ENCODE measurements at places on chromosomes 2 and 18.

- DNase-seq, result no peak
Measured at GRCh38 chr2:30686000-30686399, 121.2 kb downstream of the CAPN13 start.

GRCh38 chr2:36544638-36545338, 53.2 kb downstream of the FEZ2 start:
- DNase-seq, result no peak

DNA sequence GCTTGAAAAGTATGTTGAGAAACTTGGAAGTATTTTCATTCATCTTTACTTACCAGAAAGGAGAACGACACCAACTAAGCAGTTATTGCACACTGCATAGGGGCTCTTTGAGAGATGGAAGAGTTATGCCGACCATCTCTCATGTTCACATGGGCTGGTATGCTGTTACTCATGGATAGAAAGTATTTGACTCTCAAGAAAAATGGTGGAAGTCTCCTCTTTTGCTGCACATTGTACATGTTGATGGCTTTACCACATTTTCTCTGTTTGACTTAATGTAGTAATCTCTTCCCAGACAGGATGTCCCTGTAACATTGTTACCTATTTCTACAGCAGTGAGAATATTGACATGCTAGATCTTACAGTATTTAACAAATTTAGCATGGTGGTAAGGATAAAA, 23.2 kb downstream of the CAB39 start:
- DNase-seq, result no peak

DNA sequence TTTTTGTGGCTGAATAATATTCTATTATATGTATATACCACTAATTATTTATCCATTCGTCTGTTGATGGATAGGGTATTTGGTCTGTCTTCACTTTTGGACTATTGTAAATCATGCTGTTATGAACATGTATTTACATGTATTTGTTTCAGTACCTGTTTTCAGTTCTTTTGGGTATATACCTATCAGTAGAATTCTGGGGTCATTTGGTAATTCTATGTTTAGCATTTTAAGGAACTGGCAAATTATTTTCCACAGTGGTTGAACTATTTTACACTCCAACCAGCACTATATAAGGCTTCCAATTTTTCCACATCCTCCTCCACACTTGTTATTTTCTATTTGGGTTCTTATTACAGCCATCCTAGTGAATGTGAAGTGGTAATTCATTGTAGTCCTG, 12.4 kb upstream of the TANK start:
- DNase-seq, result no peak

GRCh38 chr2:188949046-188949818, 24.9 kb upstream of the COL3A1 start:
- no peak for DNase-seq

DNA sequence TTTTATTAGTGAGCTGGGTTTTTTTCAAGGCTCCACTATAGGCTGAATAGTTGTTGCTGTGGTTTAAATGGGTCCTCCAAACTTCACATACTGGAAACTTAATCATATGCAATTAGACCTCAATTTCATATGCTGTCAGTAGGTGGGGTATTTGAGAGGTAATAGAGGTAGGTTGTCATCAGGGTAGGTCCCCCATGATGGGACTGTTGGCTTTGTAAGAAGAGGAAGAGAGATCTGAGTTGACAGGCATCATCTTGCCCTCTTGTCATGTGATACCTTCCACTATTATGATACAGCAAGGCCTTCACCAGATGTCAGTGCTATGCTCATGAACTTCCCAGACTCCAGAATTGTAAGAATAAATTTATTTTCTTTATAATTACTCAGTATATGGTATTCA, 819.4 kb downstream of the LRP1B start:
- DNase-seq, result no peak

- no peak for DNase-seq
Measured at GRCh38 chr18:79911344-79912270, 39.8 kb downstream of the SLC66A2 start.

DNA sequence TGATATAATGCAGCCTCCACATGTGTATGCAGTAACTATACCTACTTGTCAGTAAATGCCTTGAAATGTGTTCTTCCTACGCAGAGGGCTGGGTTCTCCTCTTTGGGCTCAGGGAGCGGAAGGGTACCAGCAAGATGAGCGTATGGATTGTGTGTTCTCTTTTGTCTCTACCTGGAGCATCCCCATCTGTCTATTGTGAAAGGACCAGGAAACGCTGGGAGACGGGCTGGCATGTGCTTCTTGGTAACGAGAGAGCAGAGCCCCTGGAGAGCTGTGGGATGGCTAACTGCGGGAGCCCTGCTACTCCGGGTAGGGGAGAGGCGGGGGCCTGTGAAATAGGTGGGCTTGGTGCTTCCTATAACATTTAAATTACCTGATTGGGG, 80.9 kb downstream of the BCL2 start:
- no peak for DNase-seq

DNA sequence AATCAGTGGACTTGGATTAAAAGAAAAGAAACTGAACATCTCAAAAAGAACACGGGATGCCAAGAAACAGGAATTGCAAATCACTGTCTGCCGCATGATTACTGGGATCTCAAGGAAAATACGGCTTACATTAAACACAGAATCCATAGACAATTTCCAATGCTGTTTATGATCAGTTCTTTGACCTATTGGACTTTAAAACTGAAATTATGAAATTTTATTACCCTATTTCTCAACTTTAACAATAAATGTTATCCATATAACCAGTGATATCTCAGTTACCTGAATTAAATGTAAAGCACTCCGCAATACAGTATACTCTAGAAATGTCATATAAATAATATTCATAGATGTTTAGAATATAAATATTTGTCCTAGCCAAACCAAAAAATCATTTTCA, 1556.9 kb upstream of the NXPH2 start:
- no peak for DNase-seq

- no peak for DNase-seq
Measured at GRCh38 chr2:175832866-175833265, 169.2 kb downstream of the LNPK start.

DNA sequence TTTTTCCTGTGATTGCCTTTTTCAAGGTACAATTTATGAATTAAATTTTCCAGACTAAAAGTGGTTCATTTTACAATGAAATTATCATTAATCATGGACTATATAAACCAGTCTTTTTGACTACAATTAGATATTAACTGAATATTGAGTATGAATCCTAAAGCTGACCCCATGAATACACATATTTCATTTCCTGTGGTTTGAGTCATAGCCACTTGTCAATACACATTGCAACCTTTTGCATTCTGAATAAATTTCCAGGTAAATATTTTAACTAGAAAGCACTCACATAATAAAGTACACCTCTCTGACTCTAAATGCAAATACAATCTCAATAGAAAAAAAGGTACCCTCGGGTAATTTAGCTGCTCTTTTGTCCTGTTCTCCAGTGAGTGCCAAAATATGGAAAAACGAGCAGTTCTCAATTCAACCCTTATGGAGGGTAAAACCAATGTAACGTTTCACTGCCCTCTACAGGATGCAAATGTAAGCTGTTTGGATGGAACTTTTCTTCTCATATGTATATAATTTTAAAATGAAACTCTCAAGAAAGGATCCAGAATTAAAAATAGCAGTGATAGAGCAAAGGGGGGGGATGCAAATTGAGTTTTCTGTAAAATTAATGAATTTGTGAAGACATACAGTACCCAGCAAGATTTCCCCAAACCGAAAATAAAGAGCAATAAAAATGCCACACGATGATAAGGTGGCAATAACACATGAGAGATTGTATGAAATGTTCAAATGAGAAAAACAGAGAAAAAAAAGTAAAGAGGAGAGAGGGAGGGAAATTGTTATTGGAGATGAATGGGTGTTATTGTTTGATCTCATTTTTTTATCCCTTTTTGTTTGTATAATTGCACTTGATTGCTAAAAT, 1795.7 kb upstream of the PIK3C3 start:
- DNase-seq, result no peak

DNA sequence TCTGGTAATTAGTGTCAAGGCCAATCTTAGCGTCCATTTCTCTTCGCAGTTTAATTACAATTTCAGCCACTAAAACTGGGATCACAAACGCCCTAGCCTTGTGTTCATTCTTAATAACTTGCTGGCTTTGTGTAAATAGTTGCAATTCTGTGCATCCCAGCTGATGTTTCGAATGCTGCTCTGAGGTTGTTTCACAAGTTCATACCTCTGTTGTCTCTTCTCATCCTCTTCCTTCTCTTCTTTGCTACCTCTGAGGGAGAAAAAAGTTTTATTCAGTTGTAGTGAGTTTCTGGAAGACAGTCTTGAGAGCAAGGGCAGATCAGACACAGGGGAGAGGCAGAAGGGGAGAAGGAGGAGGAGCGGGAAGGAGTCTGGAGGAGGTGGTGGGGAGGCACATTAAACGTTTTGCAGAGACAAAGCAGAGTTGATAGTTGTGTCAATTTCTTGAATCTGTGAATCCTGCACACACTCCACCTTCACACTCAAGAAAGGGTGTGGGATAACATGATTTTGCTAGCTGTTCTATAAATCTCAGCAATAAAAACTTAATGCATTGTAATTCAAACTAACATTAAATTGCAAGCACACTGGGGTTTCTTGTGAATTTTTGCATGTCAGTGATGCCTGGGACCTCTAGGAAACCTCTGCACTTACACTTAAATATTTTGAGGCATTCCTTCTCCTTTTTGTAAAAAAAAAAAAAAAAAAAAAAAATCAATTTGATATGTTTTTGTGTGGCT, 6.8 kb downstream of the MEIS1 start:
- DNase-seq, result no peak

DNA sequence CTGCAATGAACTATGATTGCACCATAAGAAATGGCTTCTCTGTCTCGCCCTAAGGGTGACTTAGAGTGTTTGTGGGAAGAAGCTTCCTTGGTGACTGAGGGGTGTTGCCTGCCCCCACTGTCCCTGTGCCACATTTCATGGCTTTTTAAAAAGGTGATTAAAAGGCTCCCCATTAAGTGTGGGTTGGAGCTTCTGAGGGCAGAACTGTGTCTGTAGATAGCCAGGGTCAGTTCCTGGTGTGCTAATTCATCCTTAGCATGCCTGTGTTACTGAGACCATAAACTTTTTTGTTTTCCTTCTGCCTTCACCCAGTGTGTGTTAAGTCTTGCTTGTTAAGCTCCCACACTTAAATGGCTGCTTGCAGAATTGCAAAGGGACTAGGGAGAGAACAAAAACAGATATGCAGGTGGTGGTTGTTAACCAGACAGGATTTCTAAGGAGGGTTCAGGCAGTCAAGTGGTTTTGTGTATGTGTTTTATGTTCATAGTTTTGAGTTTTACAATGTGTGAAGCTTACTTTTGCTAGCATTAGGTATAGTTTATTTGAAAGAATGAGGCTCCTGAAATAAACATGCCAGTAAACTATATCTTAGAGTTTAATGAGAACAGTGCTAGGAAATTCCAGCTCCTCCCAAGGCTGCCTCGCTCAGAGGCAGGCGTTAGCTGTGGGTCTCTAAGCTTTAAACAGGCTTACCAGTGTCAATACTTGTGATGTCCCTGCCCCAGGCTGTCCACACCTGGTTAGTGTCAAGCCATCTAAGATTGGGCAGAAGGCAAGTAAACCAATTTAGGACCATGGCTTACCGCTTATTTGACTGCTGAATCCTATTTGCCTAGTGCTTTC, 14.5 kb downstream of the CERS6 start:
- DNase-seq, result no peak

- DNase-seq, result no peak
Measured at GRCh38 chr2:2940702-2941101, 436.9 kb downstream of the EIPR1 start.

- DNase-seq, result no peak
Measured at GRCh38 chr2:100771125-100771524, 48.8 kb upstream of the NPAS2 start.

- DNase-seq, result no peak
Measured at GRCh38 chr18:12035481-12035880, 54.2 kb downstream of the IMPA2 start.
